ENCODE measurements at places on chromosomes 12 and 14.
A peak's percentile ranks its signal among the peaks of the same experiment; 100 is the strongest.

DNA sequence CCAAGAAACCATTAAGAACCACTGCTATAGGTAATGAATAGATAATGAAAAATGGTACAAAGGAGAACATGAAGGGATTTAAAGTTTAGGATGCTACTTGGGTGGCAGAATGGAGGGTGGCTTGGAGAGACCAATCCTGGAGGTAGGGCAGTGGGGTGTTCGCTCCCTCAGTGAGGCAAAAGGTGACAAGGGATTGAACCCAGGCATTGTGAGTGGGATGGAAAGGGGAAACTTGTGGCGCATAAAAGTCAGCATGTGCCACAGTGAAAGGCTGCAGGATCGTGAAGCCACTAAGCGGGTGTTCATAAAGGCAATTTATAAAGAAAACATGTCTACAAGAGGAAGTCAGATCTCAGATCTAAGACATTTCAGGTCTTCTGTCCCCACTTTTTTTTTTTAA, 76.7 kb upstream of the SLC38A2 start:
- no peak for DNase-seq

DNA sequence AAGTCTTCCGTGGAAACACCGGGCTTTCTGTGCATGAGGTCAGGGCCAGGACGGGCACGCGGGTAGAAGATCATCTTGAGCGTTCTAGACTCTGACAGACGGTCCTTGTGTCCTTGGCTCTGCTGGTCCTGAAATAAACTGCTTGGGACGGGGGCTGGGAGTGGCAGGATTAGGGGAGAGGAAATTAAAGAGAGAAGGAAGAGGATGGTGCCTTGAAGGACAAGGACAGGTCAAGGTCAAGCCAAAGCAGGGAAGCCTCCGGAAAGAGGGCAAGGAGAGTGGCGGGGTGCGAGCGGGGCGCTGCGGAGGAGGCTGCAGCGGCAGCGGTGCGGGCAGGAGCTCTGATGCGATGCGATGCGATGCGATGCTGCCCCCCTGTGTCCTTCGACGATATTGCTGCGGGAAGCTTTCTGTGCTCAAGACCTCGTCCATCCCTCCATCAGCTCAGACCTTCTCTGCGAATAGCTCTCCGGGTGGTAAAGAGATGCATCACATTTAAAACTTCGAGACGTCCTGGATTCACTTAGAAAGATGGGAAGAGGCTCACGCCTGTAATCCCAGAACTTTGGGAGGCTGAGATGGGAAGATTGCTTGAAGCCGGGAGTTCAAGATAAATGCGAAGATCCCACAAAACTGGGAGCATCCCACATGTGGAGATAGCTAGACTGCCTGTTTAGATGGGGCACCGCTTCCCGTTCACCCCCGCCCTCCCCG, 110.1 kb upstream of the TMEM132D start:
- peak; percentile 81 for DNase-seq

- no peak for DNase-seq
Measured at GRCh38 chr12:62744551-62744950, 190.4 kb downstream of the PPM1H start.

DNA sequence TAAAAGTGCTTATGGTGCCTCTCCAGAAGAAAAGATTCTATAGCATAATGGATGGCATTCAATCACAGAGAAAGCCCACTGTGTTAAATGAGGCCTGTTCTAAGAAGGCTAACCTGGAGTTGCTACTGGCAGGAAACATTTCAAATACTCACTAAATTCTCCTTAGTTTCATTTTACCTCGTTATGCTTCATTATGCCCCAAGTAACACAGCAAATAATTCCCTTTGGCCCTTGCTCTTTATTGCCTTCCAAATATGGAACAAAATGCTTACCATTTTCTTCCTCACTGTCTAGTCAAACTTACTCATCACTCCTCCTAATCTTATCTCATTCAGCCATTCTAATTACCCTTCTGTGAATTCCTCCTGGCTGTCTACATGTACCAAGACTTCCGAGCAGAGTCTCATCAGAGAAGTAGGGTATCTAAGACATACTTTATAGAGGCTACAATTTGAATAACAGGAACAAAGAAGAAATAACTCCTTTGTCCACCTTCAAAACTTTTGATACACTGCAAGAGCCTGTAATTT, 292.1 kb upstream of the CLEC14A start:
- DNase-seq: no peak

DNA sequence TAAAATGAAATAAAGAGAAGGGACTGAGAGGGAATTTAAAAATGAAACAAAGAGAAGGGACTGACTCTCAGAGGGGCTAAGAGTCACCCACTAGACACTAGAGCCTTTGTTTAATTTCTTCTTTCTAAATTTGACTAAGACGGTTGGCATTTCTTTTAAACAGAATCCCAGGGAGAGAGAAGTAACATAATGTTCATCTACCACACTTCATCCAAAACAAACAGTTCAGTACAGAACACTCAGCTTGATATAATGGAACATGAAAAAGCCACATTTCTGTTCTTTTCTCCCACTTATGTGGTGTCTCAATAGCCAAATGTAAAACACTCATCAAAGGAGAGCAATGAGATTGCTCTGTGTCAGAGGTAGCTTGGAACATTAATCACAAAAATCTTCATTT, 10.1 kb upstream of the NT5DC3 start:
- no peak for DNase-seq

DNA sequence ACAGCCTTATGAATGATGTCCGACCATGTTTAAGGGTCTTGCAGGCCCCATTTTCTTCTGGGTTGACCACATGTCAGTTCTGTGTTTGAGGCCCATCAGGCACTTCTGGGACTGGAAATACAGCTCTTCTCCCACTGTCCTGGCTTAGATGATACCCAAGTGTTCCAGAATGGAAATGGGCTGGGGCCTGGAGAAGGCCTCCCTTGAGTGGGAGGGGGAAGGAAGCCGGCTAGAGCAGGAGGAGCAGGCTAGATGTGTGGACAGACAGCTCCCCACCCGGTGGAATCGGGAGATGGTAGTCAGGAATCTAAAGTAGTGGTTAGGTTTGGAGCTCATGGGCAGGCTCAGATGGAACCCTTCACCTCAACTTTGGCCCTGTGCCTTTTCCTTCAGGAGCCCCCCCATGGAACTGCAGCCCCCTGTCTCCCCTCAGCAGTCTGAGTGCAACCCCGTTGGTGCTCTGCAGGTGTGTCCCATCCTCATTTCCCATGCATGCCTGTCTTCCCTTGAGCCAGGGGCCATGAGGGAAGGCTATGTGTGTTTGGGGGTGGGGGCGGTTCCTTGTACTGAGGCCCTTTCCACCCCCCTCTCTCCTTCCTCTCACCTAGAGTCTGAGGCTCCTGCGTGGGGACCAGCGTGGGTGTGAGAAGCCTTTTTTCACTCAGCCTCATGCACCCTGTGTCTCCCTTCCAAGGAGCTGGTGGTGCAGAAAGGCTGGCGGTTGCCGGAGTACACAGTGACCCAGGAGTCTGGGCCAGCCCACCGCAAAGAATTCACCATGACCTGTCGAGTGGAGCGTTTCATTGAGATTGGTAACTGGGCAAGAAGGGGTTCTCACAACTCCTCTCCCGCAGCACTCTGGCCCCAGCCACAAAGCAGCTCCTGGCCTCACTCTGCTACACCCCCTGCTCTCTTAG, 3.0 kb downstream of the NPFF start:
- DNase-seq: no peak

DNA sequence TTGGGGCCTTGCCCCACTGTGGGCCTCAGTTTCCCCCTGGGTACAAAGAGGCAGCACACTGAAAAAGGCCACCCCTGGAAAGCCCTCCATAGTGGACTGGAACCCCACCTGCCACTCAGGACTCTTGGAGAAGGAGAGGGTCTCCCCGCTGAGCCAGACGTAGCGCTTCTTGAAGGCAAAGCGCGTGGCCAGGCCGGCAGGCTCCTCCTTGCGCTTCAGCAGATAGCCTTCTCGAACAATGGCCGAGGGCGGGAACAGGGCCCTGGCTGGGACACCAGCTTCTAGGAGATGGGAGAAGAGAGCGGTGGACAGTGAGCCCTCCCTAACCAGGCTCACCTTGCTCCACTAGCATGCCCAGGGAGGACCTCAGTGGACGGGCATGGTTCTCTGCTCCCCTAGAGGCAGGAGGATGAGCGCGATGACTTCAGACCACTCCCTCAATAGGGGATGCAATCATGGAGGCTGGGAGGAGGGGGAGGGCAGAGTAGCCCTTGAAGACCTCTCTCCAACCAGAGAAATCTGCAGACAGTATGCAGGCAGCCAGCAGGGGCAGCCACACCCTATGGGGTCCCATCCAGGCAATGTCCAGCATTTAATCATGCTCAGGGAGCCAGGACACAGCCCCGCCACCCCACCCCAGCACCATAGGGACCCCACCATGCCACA, 29.8 kb downstream of the RASAL1 start:
- DNase-seq: no peak

DNA sequence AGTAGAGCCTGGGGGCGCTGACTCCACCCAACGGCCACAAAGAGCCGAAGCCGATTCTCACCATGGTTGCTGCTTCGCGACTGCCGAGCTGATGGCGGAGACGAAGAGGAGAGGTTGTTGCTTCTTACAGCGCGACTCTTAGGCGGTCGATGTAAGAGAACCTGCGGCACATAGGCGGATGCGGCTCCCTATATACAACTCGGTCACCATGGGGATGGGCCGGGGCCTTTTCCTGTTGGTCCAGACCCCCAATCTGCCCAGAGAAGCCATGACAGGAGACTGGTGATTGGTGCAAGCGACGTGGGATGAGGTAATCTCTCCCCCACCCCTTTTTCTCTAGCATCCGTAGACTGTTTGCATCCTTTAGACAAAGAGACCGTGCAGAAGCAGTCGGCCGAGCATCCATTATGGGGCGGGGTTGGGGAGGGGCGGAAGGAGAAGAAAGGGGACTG, at the start of gene TUBA1A:
Gene TUBA1A (minus strand): TSS at position 165 of the 452 bp plus-strand sequence. CDS start 101 bp downstream, at position 64.
- DNase-seq: peak; percentile 99

DNA sequence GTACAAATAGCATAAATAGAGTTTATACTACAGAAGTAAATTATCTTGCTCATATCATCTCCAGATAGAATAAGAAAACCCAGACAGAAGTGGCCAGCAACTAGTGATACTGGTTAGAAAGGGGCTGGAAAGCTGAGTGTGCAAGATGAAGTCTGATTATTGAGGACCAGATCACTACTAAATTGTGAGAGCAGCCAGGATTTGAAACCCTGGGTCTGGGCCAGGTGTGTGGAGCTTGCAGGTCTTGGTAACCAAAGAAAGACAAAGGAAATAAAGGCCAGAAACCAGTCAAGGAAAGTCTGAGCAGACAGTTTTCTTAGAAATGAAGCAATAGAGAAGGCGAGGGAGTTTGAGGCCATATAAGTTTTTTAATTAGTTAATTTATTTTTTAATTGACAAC, 611.8 kb downstream of the ETNK1 start:
- no peak for DNase-seq

GRCh38 chr14:55136885-55137786, 8.1 kb downstream of the LGALS3 start:
- no peak for DNase-seq

GRCh38 chr14:86179980-86180379, 650.0 kb downstream of the FLRT2 start:
- no peak for DNase-seq

GRCh38 chr12:9796346-9796745, 30.9 kb upstream of the KLRF1 start:
- no peak for DNase-seq

GRCh38 chr14:76954394-76955190, 73.9 kb downstream of the IRF2BPL start:
- DNase-seq: no peak

All from GM23338 (cell line).